ENCODE measurements at places on chromosomes 1 and 21.

DNA sequence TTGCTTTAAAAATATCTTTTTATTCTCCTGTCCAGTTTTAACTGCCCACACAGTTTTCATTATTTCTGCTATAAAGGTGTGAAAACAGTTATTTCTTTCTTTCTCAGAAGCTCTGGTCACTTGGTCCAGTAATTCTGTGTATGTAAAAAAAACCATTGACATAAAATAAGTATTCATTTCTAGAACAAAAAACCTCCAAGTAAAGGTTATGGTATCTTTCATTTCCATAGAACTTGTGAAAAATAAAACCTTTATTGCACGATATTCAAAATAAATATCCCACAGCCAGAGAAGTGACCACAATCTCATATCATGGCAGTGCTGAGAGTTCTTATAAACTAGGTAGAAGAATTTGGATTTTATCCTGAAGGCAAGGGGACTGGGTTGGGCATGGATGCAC is 96.9 kb upstream of the TNFSF4 start:
- DNase-seq, result no peak

- DNase-seq, result peak; percentile 16
These were observed 912.6 kb downstream of the TTLL7 start for GRCh38 chr1:83086346-83086745.

GRCh38 chr1:168974611-168975010 is 131.9 kb upstream of the ATP1B1 start:
- DNase-seq, result peak; percentile 16

DNA sequence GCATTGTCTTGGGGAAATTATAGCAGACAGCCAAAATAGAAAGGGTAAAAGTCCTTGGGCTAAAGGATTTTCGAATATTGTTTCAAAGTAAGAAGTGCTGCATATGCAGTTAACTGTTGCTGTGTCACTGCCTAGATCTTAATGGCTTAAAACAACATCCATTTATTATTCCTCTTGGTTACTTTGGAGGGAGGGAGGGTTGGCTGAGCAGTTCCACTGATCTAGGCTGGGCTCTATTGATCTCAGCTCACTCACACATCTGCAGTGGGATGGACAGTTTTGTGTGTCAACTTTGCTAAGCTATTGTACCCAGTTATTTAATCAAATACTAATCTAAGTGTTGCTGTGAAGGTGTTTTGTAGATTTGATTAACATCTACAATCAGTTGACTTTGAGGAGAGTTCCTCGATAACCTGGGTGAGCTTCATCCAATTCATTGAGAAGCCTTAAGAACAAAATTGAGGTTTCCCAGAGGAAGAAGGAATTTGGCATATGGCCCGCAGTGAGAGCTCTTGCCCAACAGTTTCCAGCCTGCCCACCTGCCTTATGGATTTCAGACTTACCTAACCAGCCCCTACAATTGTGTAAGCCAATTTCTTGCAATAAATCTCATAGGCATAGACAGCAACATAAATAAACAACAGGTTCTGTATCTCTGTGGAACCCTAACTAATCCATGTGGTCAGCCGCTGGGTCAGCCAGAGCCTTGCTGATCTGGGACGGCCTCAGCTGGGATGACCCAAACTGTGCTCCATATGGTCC is 187.3 kb downstream of the AK5 start:
- no peak for DNase-seq

DNA sequence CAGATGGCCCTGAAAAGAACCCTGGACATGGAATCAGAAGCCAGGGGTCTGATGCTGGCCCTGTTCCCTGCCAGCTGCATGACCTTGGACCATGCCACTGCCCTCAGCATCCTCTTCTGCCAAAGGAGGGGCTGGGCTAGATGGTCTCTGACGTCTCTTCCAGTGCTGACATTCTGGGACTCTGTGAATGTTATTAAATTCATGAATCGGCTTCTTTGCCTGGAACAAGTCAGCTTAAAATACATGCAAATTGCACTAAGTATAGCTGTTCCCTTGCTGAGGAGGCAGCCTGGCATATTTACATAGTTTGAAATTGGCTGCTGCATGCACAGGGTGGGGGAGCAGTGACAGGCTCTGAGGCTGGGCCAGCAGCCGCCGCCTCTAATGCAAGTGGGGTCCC is 23.8 kb downstream of the KCNA2 start:
- DNase-seq, result no peak

- DNase-seq, result no peak
These were observed 24.7 kb upstream of the ARTN start for GRCh38 chr1:43908858-43909257.

Data from epithelial cell of prostate (primary cell).